ENCODE measurements at places on chromosomes 16 and 17.

- no peak for DNase-seq
Observed at GRCh38 chr16:31435341-31436220, 7.0 kb downstream of the ZNF843 start.

- DNase-seq: peak; percentile 83
Observed at GRCh38 chr17:50151937-50152547, 1.6 kb upstream of the PPP1R9B start.

DNA sequence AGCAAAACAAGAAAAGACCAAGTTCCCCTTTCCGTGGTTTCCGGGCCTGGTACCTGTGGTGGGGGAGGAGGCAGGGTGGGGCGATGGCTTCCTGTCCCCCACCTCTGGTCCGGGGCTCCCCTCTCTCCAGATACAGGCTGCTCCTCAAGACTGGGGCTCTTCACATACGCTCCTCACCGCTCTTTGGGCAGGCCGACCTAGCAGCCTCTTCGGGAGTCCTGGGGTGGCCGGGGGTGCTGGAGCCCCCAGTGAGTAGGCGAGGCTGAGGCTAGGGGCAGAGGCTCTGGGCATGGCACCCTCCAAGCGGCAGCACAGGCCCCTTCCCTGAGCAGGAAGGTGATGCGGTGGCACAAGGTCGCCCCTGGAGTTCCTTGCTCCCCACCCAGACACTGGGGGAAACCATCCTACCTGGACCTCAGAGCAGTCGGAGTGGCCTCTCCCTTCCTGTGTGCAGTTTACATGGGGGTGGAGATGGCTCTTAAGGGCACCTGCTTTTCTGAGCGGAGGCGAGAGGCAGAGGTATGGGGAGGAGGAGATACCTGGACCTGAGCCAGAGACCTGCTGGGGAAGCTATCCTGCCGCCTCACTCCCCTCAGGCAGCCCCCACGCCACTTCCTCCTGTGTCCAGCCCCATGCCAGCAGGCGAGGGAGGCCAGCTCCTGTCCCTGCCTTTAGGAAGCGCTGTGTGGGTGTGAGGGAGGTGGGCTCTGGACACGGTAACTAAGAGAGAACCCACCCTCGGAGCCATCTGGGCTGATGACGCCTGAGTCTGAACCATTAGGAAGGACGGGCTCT is 891 bp downstream of the CORO1A start:
- peak; percentile 87 for DNase-seq

- DNase-seq: no peak
Observed at GRCh38 chr16:24116046-24116776, 139.9 kb upstream of the CACNG3 start.

- no peak for DNase-seq
Observed at GRCh38 chr16:3983081-3983520, 102.6 kb upstream of the CREBBP start.

GRCh38 chr17:16933317-16934132 is 38.4 kb downstream of the TNFRSF13B start:
- peak; percentile 73 for DNase-seq
